ENCODE measurements at places on chromosomes 16 and 17.

GRCh38 chr16:31138621-31139578, 3.4 kb upstream of the PRSS8 start:
- DNase-seq = no peak

- DNase-seq = no peak
Measured at GRCh38 chr17:12730931-12731521, 58.3 kb upstream of the ARHGAP44 start.

DNA sequence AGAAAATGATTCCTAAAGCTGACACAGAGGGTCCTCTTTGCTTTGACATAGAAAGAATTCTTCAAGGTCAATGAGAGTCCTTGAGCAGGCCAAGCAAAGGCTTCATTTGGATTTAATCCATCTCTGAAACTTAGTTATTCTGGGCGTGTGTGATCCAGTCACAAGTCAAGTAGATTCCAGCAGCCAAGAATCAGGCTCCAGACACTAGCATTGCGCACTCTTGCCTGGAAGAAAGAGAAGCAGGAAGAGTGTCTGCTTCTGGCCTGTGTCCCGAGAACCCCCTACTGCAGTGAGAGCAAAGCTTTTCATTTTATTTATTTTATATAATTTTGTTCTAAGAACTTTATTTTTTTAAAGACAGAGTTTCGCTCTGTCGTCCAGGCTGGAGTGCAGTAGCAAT, 88.2 kb upstream of the CACNG5 start:
- no peak for DNase-seq

- DNase-seq = no peak
Measured at GRCh38 chr17:40318830-40319391, 9.9 kb downstream of the RARA start.

DNA sequence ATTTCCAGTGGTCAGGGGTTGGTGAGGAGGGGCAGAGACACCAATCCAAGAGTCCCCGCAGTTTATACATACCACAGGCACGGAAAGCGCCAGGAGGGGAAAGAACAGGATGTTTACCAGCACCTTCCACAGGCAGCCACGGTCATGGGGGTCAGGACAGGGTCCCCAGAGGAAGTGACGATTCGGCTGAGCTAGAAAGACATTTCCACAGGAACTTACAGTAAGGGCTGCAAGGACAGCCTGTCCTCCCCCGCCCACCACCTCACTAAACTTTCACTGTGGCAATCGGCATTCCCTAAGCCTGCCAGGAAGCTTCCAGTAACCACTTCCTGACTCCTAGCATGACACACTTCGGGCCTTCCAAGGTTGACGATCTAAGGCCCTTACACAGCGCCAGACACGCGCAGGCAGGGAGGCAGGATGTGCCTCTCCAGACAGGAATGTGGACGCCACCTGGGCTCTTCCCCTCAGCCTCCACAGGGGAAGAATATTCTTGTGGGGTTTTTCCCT, 1.2 kb upstream of the MT2A start:
- no peak for DNase-seq

- no peak for DNase-seq
Measured at GRCh38 chr16:74650966-74651567, 15.6 kb downstream of the RFWD3 start.

- DNase-seq = no peak
Measured at GRCh38 chr16:20911361-20911760, 10.8 kb downstream of the LYRM1 start.

- peak; percentile 41 for DNase-seq
Measured at GRCh38 chr16:23836404-23837311, 875 bp downstream of the PRKCB start.

- DNase-seq = no peak
Measured at GRCh38 chr16:48999044-48999443, 282.6 kb downstream of the CBLN1 start.

- DNase-seq = no peak
Measured at GRCh38 chr17:79017546-79018369, 6.2 kb upstream of the C1QTNF1 start.

DNA sequence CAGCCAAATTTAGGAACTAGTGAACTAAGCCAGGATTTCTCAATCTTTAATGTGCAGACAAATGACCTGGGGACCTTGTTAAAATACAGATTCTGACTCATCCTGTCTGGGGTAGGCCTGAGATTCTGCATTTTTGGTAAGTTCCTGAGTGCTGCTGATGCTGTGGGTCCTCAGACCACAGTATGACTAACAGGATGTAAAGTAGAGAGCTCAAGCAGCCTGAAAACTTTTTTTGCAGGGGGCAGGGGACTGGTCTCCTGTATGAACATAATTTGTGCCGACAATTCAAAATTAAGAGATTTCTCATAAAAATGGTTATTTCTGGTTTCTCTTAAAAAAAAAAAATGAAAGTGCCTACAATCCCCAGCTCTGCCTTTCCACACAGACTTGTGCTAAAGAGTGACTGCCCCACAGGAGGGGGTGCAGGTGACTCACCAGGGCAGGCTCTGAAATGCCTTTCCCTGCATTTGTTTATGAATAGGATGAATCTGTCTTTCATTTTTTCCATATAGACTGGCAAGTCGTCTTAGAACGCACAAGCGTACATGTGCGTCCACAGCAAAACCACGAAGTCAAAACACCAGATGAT, 271.5 kb downstream of the PHKB start:
- no peak for DNase-seq

- no peak for DNase-seq
Measured at GRCh38 chr16:28977703-28978662, 3.4 kb downstream of the SPNS1 start.

GRCh38 chr16:24075931-24076716, 180.0 kb upstream of the CACNG3 start:
- no peak for DNase-seq

- DNase-seq = no peak
Measured at GRCh38 chr17:6240601-6241000, 170.4 kb downstream of the WSCD1 start.

DNA sequence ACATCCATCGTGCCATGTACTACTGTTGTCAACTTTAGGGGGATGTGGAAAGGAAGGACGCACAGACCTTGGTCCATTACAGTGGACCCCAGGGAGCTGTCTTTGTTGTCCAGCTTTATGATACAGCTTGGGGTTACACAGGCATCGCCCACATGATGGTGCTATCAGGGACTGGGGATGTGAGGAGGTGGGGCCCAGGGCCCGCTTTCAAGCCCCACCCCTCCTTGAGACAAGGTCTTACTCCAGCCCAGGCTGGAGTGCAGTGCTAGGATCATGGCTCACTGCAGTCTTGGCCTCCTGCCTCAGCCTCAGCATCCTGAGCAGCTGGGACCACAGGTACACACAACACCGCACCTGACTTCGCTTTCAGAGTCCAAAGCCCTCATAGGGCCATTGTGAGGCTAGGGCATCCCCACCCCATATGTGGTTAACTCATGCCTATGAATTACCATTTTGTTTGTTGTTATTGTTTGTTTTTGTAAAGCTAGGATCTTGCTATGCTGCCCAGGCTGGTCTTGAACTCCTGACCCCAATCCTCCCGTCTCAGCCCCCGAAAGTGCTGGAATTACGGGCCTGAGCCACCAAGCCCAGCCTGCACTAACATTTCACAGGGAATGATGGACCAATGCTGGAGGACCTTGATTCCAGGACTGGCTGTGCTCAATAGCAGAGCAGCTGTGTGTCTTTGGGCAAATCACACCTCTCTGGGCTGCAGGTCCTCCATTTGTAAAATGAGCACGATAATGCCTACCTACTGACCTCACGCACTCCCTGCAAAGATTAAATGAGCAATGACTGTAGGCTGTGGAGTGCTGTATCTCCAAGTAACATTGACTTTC, 17.2 kb downstream of the ST3GAL2 start:
- DNase-seq = no peak

GRCh38 chr17:20059728-20060188, 50.6 kb downstream of the SPECC1 start:
- DNase-seq = no peak

- no peak for DNase-seq
Measured at GRCh38 chr17:13084420-13084819, 66.6 kb upstream of the ELAC2 start.

- DNase-seq = no peak
Measured at GRCh38 chr17:14169287-14169686, 67.4 kb downstream of the CDRT15 start.

DNA sequence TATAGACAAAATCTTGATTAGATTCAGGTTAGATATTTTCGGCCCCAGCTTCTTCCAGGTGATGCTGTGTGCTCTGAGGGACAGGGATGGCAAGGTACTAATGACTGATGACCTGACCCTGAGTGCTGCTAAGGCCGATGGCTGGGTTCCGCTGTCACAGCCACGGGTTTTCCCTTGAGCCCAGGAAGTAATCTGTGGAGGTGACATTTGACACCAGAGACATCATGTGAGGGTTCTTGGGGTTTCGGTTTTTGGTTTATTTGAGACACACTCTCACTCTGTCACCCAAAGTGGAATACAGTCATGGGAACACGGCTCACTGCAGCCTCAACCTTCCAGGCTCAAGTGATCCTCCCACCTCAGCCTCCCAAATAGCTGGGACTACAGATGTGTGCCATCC, 9.8 kb downstream of the OTOP3 start:
- DNase-seq = no peak

DNA sequence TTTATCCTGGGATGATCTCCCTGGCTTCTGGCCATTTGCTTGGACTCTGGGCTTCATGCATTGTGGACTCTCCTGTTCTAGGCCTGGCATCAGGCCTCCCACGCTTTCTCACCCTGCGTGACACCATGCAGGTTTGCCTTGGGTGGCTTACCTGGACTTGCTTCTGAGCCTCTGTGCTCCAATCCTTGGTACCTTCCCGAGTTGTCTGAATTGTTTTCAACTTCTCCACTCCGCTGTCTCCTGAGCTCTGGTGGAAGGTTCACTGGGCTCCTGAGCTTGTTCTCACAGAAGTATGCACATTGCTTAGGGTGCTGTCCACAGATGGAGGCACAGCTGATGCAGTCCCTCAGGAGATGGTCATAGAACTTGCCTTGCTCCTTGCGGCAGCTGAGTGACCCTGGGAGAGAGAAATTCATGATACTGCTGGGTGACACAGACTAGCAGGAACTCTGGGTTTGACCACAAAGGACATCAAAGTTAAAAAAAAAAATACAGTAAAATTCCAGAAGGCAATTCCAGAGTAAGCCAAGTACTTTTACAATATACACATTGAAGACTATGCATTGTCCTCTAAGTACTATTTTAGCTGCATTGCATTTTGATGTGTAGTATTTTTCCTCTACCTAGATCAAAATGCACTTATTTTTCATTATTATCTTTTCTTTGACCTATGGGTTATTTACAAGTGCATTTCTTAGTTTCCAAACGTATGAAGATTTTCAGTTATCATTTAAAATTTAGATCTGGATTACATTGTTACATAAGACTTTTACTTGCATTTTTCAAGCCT, 23.1 kb downstream of the TNFRSF13B start:
- no peak for DNase-seq

DNA sequence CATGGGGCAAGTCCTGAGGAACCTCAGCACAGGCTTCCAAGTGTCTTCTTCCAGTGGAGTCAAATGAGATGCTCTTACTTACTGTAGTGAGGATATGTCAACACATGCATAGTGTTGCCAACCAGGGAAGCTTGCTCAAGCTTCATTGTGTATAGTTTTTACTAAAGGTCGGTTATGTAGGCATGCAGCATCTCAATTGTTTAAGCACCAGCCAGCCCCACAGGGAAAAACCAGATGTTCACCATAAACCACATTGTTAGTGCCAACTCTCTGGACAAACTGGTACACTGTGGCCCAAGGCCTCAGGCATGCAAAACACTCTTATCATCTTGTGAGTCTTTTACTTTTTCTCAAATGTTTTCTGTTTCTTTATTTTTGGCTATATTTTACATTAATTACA, 152.1 kb downstream of the PHKB start:
- DNase-seq = no peak

- DNase-seq = no peak
Measured at GRCh38 chr17:28534740-28535375, 17.6 kb downstream of the UNC119 start.

GRCh38 chr16:3474136-3474779, 21.0 kb downstream of the C16orf90 start:
- DNase-seq = no peak

DNA sequence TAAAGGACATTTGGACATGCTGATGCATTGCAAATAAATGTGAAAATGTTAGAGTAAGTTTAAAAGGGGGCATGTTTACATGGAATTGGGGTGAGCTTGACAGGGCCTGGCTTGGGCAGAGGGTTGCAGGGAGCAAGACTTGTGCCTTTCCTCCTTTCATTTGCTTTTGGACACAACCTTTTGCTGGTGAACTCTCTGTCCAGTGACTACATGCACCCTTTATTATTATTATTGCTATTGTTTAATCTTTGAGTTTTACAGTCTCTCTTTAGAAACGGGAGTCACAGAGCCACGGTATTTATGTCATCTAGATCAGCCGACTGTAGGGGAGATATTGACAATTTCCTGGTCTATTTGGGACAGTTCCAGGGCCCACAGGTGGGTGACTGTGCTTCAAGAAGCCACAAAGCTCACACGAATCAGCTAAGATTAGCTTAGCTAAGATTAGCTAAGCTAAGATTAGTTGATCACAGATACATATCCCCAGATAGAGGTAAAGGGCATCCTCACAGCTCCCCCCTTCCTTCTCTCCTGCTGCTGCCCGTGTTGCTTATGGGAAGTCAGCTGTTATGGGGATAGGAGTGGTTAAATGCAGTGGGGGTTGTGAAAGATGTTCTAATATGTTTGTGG, 28.9 kb upstream of the ETV4 start:
- DNase-seq = no peak

- no peak for DNase-seq
Measured at GRCh38 chr17:46100590-46100989, 92.6 kb downstream of the KANSL1 start.

DNA sequence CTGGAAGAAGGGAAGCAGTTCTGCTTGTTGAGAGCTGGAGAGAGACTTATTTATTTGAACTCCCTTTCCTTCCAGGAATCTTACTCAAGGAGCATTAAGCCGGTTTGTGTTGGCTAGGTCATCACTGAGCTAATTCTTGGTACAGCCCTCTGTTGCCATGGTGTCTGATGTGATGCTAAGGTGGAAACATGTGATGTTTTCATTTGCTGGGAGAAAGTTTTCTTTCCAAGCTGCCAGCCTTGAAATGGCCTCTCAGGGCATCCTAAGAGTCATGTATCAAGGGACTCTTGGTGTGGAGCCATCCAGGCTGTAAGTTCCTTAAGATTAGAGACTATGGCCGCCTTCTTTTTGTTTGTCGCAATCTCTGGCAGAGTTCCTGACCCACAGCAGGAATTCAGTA, 4.2 kb downstream of the PSKH1 start:
- DNase-seq = no peak

Data from stimulated activated CD8-positive, alpha-beta memory T cell treated with anti-CD3 and anti-CD28 coated beads, Interleukin-4, amount 100 ng/mL, for 4 hours (primary cell).